GM20000 (cell line): ENCODE measurements at places on chromosomes 12 and 14.

- DNase-seq, result no peak
Measured at GRCh38 chr14:101554991-101555668, 6.2 kb upstream of the DIO3 start.

- peak; percentile 6 for DNase-seq
Measured at GRCh38 chr12:121968876-121969275, 50.5 kb downstream of the CFAP251 start.

- peak; percentile 33 for DNase-seq
Measured at GRCh38 chr12:98612696-98613334, 19.3 kb downstream of the SLC25A3 start.

- no peak for DNase-seq
Measured at GRCh38 chr14:53338192-53338591, 185.1 kb upstream of the DDHD1 start.

- no peak for DNase-seq
Measured at GRCh38 chr12:128305336-128305892, 38.4 kb downstream of the TMEM132C start.

DNA sequence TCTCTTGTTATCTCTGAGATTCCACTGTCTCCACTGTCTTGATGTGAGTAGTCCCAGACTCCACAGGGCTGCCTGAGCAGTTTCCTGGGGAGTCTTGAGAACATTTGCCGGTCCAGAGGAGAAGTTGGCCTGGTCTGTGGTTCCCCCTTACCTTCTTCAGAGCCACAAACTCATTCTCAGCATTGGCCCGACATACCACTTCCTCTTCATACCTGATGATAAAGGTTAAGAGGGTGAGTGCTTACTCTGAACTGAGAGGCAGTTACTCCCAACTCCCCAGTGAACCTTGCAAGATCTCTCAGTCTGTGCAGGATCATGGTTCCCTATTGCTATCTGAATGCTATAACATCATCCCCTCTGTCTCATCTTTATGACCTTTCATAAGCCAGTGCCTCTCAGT lies 2.6 kb downstream of the KRT84 start:
- DNase-seq, result no peak

DNA sequence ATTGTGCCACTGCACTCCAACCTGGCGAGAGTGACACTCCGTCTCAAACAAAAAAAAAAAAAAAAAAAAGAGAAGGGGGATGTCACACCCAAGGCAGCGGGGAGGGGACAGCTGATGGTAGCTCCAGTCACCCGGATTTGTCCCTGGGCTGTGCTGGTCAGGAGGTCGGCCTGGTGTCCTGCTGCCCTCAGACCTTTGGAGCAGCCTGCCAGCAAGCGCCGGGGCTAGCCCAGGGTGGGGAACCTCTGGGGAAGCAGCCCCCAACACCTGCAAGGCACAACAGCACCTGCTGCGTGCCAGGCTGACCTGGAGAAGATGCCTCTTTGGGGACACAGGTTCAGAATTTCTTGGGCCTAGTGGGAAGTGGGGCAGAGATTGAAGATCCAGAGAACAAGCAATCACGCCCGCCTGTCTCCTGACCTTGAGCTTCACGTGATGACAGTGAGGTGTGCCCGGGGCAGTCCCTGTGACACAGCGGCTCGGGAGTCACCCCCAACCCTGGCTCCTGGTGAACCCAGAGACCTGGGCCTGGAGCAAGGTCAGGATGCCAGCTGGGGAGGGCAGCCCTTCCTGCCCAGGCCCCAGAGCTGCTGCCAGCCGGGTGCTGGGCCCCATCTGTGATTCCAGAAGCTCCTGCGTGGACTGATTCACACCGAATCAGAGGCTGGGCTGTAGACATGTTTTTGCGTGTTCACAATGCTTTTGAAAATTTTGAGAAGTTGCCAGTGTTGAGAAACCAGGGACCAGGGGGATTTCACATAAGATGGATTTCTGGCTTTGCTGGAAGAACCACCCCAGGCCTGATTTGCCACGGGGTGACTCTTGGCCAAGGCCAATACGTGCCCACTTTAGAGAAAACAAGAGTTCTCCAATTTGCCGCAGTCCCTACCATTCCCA lies 66.4 kb downstream of the RFLNA start:
- no peak for DNase-seq

GRCh38 chr12:56165369-56165768 lies 7.2 kb downstream of the MYL6 start:
- DNase-seq, result no peak

DNA sequence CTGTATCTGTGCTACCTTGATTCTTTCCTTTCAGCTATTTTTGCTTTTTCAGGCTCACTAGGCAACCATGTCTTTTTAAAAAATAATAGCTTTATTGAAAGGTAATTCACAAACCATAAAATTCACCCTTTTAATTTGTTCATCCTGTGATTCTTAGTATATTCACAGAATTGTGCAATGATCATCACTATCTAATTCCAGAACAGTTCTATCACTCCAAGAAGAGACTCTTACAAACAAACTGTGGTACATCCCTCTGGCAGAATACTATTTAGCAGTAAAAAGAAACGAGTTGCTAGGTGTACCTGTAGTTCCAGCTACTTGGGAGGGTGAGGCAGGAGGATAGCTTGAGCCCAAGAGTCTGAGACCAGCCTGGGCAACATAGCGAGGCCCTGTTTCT lies 14.8 kb downstream of the CREBL2 start:
- DNase-seq, result no peak

GRCh38 chr12:94649349-94650142 lies 811 bp downstream of the TMCC3 start:
- DNase-seq, result peak; percentile 75

- DNase-seq, result no peak
Measured at GRCh38 chr14:52020161-52020714, 30.9 kb downstream of the RTRAF start.
